ENCODE measurements at places on chromosomes 5 and 9.

DNA sequence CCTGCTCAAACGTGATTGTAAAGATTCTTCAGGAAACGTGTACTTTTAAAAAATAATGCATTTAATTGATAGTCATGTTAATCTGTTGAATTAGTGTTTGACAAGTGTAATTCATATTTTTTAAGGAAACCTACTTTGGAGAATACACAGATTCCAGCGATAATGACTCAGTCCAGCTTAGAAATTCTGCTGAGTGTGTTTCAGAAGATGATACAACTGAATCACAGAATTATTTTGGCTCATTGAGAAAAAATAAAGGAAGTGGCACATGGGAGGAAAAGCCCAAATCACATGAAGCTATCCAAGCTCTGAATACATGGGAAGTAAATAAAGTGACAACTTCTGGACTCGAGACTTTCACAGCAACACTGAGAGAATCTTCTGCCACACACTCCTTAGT lies 37.8 kb downstream of the ICE1 start:
- no peak for DNase-seq

DNA sequence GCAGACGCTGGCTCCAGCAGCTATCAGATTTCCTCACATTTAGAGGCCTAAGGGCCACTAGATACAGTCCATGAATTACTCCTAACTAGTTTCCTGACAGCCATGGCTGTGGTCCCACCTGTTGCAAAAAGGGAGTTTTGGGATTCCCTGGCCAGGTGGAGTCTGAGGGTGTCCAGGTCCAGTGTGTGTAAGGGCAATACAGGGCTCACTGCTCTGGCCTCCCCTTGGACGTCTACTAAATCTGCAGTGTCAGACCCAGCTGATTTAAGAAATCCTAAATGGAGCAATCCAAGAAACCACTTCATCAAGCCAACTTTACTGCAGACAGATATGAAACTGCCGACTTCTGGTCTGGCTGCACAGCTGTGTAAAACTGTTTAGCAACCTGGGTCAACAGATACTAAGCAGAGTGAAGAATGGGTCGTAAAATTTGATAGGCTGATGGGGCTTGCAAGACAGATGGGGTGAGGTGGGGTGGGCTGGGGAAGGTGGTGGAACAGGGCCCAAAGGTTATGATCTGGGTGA lies 116.4 kb downstream of the GADD45G start:
- no peak for DNase-seq

GRCh38 chr5:44388321-44389089 lies 715 bp downstream of the FGF10 start:
- DNase-seq = no peak

DNA sequence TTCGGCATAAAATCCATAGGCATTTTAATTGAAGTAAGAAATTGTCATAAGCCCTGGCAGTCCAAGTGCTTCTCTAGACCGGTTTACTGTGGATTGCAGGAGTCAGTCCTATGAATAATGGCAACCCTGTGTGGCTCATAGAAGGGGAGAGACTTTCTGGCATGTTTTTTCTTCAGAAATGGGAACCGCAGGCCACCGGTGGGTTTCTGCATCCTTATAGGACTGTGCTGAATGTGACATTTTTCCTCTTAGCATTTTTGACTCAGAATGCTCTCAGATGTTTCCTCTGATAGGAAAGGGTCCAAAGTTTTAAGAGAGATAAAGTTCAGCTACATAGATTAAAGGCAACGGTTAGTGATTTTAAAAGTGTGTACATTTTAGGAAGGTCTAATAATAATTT lies 6.3 kb downstream of the DAPK1 start:
- no peak for DNase-seq

DNA sequence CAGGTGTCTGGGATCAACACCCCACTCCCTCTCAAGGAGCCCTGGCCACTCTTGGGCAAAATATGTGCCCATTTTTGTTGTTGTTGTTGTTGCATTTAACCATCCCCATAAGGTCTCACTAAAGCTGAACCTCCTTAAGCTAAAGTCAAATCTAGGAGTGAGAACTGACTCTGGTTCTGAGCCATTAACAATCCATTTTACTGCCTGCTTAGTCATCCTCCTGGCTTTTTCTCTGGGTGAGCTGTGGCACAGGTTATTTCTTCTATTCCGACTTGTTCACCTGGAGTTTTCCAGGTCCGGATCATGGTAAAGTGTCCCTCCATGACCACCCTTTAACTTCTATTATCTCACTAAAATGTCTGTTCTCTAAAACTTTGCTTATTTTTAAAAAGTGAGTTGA lies 85.2 kb downstream of the CAMK4 start:
- DNase-seq = no peak
